ENCODE measurements at places on chromosomes 5 and 9.

DNA sequence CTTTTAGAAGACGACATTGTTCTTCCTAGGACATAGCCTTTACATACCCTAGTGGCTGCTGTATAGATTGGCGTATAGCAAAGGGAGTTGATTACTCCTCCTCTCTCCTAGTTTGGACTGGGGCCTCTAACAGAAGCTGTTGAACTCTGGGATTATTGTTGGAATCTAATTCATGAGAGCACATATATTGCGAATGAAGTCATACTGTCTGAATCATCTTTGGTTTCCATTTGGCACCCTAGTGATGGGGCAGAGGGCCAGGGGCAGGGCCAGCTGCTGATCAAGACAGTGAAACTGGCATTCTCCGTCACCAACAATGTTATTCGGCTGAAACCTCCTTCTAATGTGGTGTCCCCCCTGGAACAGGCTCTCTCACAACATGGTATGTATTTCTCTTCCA, 40.3 kb downstream of the NUP188 start:
- no peak for DNase-seq

GRCh38 chr9:6566409-6567139, 79.0 kb downstream of the GLDC start:
- DNase-seq, result peak; percentile 14

GRCh38 chr5:102554728-102555127, 55.9 kb upstream of the SLCO6A1 start:
- DNase-seq, result no peak

- no peak for DNase-seq
Measured at GRCh38 chr5:143006501-143006900, 236.3 kb downstream of the ARHGAP26 start.

DNA sequence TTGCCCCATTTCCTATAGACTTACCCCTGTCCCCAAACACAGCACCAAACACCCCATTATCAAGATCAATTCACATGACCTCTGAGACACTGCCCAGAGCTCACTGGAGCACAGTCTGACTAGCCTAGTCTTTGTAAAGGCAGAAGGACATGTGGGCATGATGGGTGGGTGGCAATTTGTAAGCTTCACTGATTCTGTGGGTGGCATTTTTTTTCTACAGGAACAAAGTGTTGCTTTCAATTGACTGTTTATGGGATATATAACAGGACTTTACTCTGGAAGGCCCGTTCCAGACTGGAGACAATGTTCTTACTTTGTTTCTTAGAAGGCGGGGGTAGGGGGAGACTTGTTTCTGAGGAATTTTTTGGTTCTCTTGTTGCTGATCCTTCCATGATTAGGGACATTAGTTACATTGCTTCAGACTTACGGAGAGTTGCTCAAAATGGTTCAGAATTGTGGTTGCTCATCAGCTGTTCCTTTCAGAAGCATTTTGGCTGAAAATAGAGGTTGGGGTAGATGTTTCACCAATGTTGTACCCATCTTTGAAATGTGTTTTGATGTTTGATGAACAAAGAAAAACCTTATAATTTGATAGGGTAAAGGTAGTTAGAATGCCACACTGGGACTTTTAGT, 20.2 kb downstream of the NNT start:
- DNase-seq, result no peak

- DNase-seq, result no peak
Measured at GRCh38 chr5:78056901-78057514, 237.5 kb downstream of the AP3B1 start.

GRCh38 chr5:170617533-170618490, 114.0 kb downstream of the KCNIP1 start:
- no peak for DNase-seq

DNA sequence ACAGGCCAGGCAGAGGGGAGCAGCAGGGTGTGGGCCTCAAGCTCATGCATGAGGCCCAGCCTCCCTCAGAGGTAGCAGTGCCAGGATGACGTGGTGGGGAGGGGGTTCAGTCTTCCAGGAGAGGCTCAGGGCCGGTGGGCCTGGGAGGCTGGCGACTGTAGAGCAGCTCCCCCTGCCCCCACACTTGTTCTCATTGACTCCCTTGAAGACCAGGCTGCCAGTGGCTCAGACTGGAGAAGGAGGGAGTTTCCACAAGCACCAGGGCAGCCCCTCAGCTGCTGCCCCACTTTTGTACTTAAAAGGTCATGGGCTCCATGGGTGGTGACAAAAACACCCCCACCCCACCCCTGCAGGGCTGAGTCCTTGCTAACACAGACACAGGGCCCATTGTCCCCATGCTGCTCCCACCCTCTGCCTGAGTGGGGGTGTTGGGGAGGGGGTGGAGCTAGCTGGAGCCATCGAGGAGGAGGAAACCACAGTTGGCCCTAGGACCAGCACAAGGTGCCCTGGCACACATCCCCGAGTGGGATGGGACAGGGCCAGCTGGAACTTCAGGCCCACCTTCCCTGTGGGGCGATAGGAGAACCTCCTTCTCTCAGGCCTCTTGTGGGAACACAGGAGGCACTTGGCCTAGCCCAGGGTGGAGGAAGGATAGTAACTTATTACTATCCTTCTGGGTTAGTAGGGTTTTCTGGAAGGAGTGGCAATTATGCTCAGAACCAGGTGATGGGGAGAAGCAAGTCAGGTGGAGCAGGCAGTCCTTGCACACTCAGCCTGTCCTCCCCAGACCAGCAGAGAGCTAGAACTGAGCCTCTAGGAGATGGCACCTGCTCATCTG, 10.7 kb downstream of the PDLIM4 start:
- no peak for DNase-seq

DNA sequence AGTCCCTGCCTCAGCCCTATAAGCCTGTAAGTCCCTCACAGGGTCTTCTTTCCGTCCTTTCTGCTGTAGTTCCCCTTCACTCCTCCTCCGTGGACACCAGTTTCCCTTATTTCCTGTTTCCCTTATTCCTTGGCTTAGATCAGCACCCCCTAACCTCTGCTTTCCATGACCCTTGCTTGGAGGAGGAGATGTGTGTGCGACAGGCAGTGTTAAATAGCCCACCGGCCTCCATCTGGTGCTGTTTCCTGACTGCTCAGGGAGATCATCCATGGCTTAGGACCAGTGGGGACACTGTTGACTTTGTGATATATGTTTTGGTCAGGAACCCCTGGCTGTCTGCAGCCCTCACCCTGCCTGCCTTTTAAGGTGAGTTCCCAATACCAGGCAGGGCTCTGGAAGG, 34.1 kb upstream of the PSD2 start:
- no peak for DNase-seq

Data from activated T-helper 1 cell treated with anti-CD3 and anti-CD28 coated beads, Interleukin-2, amount 50 U/mL, for 16 hours (primary cell).